ENCODE measurements at places on chromosomes 12 and 14.

GRCh38 chr14:36626151-36626550 is 35.5 kb upstream of the PAX9 start:
- DNase-seq = no peak

DNA sequence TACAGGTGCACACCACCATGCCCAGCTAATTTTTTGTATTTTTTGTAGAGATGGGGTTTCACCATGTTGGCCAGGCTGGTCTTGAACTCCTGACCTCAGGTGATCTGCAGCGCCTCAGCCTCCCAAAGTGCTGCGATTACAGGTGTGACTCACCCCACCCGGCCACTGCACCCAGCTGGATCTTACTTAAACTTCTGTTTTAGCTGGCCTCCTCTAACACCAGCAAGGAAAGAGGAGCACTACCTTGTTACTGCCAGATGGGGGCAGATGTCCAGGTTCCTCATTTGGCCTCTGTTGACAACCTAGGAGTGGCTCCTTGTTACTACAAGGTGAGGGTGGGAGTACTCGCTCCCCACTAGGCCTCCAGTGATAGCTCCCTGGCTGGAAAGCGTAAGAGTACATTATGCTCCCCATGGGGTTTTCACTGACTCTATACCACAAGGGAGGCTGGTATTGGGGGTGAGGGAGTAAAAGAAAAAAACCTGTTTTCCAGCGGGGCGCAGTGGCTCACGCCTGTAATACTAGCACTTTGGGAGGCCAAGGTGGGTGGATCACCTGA is 13.2 kb upstream of the ARF6 start:
- DNase-seq = peak; percentile 57

- no peak for DNase-seq
Observed at GRCh38 chr12:79023261-79023660, 158.7 kb downstream of the SYT1 start.

GRCh38 chr14:74140374-74140850 is 55.7 kb downstream of the LIN52 start:
- no peak for DNase-seq

DNA sequence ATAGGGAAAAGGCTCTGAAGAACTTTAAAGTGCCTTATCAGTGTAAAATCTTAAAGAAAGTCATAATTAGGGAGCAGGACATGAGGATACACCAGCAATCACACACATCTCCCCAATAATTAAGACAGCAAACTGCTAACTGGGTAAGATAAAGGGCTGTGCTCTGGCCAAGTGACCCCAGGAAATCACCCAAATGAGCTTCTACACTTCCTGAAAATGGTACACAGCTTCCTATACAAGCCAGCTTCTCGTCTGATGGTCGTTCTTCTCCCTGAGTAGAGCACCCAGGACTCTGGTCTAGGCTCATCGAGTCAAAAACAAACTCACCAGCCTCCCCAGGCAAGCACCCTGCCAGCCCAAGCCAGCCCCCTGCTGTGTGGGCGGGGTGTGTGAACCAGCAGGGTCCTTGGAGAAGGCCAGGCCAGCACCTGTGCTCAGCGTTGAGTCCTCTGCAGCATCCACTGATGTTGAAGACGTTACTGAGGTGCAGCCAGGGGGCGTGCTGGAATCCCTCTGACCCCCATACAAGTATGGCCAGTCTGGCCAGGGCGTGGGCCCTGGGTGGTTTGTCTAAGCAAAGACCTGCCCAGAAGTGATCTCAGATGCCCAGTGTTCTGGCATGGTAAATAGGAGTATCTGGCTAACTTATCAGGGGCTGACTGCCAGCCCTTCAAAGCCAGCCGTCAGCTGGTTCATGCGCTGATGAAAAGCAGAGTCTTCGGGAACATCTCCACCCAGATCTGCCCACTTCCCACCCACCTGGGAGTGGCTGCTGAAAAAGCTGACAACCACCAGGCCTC is 41.4 kb downstream of the ACTN1 start:
- no peak for DNase-seq

- DNase-seq = no peak
Observed at GRCh38 chr12:87274594-87275245, 754.5 kb downstream of the C12orf50 start.

DNA sequence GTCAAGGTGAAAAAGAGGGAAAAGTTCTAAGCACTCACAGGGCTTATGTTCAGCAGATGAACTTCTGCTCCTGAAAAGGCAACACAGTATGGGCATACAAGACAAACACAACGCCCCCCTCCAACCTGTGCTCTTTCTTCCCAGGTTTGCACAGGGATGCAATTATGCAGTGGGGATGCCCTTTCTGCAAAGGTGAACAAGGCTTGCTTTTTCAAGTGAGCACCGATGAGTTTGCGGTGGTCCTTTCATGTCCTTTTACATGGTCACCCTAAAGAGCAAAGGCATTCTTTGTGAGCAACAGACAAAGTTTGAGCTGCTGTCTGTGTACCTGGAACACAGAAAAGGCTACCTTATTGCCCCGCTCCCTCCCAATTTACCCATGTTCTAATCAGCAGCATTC is 6.7 kb downstream of the KITLG start:
- DNase-seq = no peak

- DNase-seq = no peak
Observed at GRCh38 chr12:105226219-105226618, 9.8 kb downstream of the APPL2 start.

DNA sequence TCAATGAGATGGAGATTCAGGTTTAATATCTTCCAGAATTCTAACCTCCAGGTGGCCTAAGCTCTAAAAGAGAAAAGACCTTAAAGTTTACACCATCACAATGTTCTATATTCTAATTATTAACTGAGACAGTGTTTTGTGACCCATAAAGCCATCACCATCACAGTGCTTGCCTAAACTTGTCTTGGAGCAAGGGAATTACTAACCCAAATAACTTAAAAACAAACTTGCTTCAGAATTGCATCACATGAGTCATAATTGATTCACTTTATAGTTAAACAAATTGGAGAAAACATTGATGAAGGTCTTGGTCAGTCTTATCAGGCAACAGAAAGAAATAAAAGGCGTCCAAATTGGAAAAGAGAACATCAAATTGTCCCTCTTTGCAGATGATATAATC is 54.5 kb upstream of the ALG10 start:
- no peak for DNase-seq

GRCh38 chr12:77847680-77848431 is 17.2 kb downstream of the NAV3 start:
- DNase-seq = no peak

- no peak for DNase-seq
Observed at GRCh38 chr12:67388331-67389138, 119.4 kb downstream of the CAND1 start.

GRCh38 chr14:29062976-29063375 is 296.4 kb downstream of the FOXG1 start:
- DNase-seq = no peak

- peak; percentile 67 for DNase-seq
Observed at GRCh38 chr14:91418387-91419043, 895 bp upstream of the CCDC88C start.

DNA sequence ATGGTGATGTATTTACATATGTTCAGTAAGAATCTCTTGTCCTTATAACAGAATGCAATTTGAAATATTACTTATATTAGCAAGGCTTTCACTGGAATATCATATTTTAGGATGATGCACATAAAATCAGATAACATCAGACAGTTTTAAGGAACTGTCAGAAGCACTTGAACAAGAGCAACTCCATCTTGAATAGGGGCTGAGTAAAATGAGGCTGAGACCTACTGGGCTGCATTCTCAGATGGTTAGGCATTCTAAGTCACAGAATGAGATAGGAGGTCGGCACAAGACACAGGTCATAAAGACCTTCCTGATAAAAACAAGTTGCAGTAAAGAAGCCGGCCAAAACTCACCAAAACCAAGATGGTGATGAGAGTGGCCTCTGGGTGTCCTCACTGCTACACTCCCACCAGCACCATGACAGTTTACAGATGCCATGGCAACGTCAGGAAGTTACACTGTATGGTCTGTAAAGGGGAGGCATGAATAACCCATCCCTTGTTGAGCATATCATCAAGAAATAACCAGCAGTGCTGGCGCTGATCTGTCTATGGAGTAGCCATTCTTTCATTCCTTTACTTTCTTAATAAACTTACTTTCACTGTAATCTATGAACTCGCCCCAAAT is 27.6 kb upstream of the ETV6 start:
- DNase-seq = peak; percentile 3

- no peak for DNase-seq
Observed at GRCh38 chr12:64004641-64005040, 160.1 kb downstream of the SRGAP1 start.

- DNase-seq = no peak
Observed at GRCh38 chr14:104598039-104598909, 6.3 kb downstream of the TMEM179 start.

DNA sequence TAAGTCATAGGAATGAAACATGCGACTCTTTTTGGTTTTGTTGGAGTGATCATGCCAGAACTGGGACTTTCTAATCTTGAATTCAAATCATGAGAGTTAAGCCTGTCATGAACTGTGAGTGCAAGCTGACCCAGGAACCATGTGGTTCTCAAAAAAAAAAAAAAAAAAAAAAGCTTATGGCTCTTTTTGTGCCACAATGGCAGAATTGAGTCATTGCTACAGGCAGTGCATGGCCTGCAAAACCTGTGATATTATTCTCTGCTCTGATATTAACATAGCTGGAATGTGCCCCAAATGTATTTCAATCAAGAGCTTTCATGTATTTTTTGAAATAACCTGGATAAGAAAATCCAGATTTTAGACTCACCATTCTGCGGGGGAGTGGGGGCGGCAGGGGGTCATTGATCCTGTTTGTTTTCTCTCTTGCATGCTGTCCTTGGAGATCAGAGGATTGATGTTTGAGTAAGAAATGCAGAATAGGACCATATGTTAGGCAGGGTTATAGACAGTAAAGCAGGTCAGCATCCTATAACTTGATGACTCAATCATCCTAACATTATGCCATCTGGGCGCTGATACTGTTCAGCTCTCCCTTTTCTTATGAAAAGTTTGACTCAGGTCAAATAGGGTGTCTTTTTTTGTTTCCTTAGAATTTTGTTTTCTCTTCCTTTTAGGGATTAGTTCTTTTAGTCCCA is 797.4 kb downstream of the DIO2 start:
- DNase-seq = no peak

GRCh38 chr14:92607702-92608429 is 94.3 kb downstream of the RIN3 start:
- DNase-seq = no peak

DNA sequence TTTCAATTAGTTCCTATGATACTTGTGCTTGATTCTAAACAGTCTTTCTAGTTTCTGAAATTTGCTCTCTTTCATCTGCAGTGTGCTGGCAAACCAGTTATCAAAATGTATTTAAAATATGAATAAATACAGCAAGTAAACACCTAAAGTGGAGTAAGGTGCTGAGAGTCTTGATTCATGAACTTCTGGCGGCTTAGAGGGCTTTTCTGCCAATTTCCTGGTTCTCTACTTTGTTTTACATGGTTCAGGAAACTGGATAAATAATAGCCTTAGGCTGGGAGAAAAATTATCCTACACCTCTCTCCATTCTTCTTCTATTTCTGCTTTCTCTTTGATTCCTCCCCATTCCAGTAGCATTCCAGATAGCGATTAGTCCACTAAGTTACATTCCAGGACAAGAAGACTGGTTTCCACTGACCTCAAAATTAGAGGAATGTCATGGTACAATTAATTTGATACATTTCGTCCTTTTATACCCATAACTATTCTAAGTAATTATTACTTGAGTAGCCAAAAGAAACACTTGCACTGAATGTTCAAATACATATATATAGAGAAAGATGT is 14.9 kb downstream of the ATP2B1 start:
- DNase-seq = no peak

- DNase-seq = no peak
Observed at GRCh38 chr14:49896966-49897365, 4.1 kb downstream of the ARF6 start.

DNA sequence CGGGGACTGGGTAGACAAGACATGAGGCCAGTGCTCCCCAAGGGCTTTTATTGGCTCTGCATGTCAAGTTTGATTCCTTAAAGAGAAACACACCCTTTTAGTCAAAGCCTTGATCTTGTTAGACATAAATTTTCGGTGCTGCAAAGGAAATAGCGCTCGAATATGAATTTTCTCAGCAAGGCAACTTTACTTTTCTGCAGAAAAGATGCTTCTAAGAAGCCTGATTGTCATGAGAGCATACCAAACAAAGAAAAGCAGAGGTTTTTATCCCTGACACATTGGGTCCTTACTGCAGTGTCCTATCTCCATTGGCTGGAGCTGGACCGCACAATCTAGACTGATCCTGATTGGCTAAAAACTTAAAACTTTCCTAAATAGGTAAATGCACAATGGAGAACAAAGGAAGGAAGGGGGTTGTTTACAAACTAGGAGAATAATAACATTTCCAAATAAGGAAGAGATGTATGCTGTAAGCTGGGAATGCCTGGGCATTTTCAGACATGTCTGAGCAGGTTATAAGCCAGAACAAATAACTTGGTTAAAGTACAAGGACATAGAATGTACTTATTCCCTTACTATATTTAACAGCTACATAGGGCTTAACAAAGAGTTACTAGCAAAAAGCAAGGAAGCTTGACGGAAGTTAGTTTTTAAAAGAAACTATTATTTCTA is 17.2 kb downstream of the TXNRD1 start:
- DNase-seq = no peak

GRCh38 chr14:34078117-34078743 is 127.4 kb upstream of the EGLN3 start:
- no peak for DNase-seq

GRCh38 chr12:76976777-76977382 is 88.5 kb downstream of the E2F7 start:
- no peak for DNase-seq

GRCh38 chr14:69572841-69573135 is 1.9 kb downstream of the CCDC177 start:
- no peak for DNase-seq

GRCh38 chr14:34781242-34781641 is 66.8 kb upstream of the CFL2 start:
- no peak for DNase-seq

DNA sequence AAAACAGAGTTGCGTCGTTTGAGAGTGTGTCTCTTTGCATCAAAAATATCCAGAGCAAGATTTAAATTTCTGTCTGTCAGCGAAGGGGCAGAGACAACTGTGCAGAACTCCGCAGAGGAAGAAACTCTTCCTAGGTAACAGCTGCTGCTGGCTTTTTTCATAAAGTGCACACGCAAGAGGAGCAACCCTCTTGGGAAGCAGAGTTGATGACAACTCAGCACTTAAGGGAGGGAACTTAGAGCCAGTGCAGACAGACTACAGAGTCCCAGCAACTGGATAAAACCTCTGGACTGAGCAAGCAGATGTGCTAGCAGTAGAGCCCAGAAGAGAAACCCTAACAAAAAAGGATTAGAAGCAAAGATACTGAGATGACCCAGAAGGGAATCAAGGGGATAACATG is 337.1 kb downstream of the PCNX1 start:
- DNase-seq = no peak

- no peak for DNase-seq
Observed at GRCh38 chr12:72390146-72390545, 118.0 kb downstream of the TRHDE start.

- no peak for DNase-seq
Observed at GRCh38 chr14:47389535-47389934, 285.9 kb downstream of the MDGA2 start.

- DNase-seq = no peak
Observed at GRCh38 chr12:106150555-106150954, 11.8 kb upstream of the NUAK1 start.

- no peak for DNase-seq
Observed at GRCh38 chr12:32061033-32061432, 45.6 kb upstream of the BICD1 start.

GRCh38 chr12:49955899-49956662 is 5.5 kb downstream of the AQP2 start:
- no peak for DNase-seq
